Occipital lobe (tissue), 3 donors: ENCODE measurements at places on chromosomes 11 and 22. TPM values are rescaled to one million over a fixed set of nuclear protein-coding genes. Genes with fewer than 3 reads are reported as not detected.

- DNase-seq: no peak
These were observed 9.5 kb downstream of the ATXN10 start for GRCh38 chr22:45680932-45681700.

DNA sequence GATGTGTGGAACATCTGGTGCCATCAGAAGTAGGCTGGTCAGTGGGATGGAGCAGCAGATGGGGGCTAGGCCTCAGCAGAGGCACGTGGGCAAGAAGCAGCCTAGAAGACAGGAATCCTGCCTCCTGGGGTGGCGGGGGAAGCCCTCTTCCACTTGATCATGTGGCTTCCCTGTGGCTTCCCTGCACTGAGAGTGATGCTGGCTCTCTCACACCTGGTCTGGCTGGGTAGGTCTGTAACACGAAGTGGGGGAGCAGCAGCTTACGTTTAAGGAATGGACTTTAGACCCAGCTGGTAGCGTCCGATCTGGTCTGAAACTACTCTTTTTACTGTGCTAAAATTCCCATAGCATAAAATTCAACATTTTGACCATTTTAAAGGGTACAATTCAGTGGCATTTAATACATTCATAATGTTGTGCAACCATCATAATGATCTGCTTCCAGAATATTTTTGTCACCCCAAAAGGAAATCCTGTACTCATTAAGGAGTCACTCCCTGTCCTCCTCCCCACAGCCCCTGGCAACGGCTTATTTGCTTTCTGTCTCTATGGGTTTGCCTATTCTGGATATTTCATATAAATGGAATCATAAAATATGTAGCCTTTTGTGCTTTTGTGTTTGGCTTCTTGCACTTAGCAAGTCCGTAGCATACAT, 21.7 kb downstream of the PTPN5 start:
- no peak for DNase-seq

Gene ST13
- total RNA-seq: 148 TPM

DNA sequence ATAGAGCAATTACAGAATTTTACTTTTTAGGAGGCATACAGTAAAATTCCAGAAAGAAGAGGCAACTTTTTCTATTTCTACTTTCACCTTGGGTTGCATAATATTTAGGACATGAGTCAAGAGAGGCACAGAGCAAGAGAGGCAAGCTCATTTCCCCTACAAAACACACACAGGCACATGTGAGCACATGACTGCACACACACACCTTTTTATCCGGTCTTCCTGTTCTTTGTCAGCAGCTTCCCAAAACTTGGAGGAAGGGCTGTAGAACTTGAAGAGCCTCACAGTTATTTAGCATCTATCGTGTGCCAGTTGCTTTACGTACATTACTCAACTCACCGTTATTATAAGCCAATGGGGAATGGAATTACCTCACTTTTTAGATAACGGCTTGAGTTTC, 37.8 kb upstream of the CCDC179 start:
- DNase-seq: no peak
